ENCODE measurements at places on chromosomes 7 and 10. TPM values are rescaled to one million over a fixed set of nuclear protein-coding genes. Genes with fewer than 3 reads are reported as not detected.
A peak's percentile ranks its signal among the peaks of the same experiment; 100 is the strongest.

Gene PRKRIP1
- total RNA-seq = 33.4 TPM

- no peak for DNase-seq
Measured at GRCh38 chr7:69864274-69864673, 266.0 kb downstream of the AUTS2 start.

- no peak for DNase-seq
Measured at GRCh38 chr7:94378356-94378755, 16.3 kb upstream of the COL1A2 start.

DNA sequence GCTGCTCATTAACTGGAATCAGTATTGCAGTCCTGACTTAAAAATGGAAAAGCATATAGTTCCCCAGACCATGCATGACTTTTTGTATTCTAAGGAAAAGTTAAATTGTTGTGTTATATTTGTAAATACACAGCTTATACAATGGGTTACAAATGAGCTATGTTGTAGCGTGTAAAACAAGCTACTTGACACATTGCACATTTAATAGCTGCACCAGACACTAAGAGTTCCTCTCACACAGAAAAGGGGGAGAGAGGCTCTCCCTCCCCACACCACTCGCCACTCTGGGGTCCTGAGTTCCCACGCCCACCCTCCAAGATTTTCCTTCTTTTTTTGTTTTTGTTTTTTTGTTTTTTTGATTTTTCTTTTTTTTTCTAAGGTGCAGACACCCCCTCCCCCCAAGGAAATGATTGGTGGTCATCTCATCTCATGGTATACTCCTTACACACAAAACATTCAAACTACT lies 6.3 kb downstream of the KLF6 start:
- no peak for DNase-seq

DNA sequence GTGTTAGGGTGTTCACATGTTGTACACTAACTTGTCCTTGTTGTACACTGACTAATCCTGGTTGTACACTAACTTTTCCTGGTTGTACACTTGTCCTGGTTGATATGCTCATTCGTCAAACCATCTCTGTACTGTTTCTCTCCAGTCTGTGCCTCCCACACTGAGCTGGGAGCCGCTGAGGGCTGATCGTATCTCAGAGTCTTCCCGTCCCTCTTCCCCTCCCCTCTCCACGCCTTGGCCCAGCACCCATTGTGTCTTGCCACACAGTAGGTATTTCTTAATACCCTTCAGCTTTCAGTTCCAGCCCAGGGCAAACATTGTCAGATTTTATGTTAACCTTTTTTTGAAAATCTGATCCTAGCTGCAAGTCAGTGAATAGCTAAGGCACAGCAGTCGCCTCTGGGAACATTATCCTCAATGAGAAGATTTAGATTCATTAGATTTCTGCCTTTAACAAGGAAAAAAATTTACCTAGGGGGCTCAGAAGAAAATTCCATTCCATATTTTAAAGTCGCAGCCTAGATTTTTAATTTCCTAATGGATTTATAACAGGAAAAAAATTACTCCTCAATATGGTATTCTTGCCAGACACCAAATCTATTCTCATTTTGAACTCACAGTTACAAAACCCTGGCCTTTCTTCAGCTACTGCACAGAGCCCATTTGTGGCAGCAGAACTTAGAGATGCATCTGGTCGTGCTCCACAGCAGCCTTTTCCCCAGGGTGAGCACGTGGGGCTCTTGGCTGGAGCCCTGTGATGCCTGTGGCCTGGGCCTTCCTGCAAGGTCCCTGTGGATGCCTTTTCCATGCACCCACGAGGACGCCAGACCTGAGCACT lies 33.0 kb upstream of the CHST15 start:
- no peak for DNase-seq

GRCh38 chr10:97913614-97914013 lies 64.0 kb downstream of the GOLGA7B start:
- DNase-seq = no peak

GRCh38 chr7:102061981-102062390 lies 224.7 kb upstream of the SH2B2 start:
- DNase-seq = no peak

DNA sequence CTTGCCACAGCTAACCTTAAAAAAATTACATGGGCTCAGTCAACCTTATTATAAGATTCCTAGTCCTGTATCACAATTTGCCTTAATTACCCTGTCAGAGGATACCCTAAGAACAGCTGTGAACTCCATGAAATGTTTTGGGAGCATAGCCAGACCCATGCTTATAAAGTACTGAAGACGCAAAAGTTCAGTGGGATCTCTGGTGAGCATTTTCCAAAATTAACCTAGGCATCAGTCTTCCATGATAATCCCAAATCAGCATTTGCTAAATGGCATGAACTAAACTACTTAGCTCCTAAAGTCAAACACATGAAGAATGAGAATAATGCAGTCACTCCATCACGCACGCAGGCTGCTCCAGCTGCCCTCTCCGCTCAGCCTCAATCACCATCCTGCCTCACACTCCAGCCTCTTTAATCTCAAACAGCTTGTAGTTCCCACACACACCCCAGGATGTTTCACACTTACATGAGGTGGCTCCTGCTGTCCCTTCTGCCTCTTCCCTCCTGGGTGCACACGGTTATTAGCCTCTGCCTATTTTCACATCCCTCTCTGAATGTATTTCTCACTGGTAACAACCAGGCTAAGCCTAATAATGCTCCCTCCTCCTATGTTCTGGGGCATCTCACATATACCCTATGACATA lies 15.3 kb downstream of the IGF2BP3 start:
- DNase-seq = no peak

- peak; percentile 73 for DNase-seq
Measured at GRCh38 chr7:155885167-155886155, 73.2 kb upstream of the SHH start.

GRCh38 chr7:44762726-44763522 lies 14.3 kb downstream of the ZMIZ2 start:
- DNase-seq = no peak

Gene RAPGEF5
- 289 TPM for total RNA-seq

- no peak for DNase-seq
Measured at GRCh38 chr7:150375662-150376521, 3.2 kb upstream of the ZNF775 start.

DNA sequence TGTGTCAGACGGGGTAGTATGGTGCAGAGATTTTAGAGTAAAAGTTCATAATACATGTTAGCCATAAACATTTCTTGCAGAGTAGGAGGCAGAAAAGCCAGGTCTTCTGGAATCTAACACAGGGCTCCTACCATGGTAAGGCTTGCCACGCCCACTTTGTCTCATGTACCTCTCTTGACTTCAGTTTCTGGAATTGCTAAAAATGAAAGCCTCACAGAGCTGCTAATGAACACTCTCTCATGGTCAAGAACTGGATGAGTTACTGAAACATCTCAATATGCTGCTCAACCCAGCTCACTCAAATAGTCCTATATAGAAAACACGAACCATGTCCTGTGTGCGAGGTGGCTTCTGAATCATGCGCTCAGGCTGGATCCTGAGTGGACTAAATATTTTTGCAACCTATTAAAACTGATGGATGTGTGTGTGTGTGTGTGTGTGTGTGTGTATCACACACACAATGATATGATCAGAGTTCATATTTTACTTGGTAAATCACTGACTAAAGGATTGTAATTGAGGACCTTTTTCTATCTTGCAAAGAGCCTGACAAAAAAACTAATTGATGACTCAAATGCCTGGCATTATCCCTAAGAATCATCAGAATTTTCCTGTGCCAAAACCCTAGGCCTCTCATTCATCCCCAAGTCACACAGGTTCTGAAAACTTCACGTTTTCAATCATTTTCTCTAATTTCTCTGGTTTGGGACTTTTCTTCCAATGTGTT lies 1306.6 kb downstream of the XPNPEP1 start:
- DNase-seq = no peak

DNA sequence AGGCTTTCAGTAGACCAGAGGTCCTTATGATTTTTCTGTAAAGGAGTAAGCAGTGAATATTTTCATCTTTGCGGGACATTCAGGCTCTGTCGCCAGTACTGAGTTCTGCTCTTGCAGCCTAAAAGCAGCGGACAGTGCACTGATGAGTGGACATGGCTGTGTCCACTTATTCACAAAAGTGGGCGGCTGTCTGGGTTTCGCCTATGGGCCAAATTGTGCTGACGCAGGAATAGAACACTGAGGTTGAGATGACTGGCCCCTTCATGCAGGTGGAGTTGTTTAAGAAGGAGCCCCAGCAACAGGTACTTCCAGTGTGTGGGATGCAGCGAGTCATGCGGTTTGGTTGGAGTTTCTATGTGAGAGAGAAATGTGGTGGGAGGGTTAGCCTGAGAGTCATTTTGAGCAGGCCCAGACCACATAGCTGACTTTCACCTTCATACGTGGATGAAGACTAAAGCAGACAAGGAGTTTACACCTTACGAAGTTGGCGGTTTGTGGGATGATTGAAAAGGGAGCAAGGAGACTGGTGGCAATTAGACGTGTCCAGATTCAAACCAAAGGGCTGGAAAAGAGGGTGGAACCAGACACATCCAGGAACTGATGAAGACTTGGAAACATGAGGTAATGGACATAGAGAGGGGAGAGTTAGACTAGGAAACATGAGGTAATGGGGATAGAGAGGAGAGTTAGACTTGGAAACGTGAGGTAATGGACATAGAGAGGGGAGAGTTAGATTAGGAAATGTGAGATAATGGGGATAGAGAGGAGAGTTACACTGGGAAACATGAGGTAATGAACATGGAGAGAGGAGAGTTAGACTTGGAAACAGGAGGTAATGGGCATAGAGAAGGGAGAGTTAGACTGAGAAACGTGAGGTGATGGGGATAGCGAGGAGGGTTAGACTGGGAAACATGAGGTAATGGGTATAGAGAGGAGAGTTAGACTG lies 38.2 kb downstream of the WDR37 start:
- DNase-seq = no peak

Gene GIMAP5
- total RNA-seq = 144 TPM

Gene EPDR1
- total RNA-seq = 30.2 TPM

Gene CHCHD3
- total RNA-seq = 34.5 TPM
